Fibroblast of pulmonary artery (primary cell): ENCODE measurements at places on chromosomes 6 and 20.
A peak's percentile ranks its signal among the peaks of the same experiment; 100 is the strongest.

DNA sequence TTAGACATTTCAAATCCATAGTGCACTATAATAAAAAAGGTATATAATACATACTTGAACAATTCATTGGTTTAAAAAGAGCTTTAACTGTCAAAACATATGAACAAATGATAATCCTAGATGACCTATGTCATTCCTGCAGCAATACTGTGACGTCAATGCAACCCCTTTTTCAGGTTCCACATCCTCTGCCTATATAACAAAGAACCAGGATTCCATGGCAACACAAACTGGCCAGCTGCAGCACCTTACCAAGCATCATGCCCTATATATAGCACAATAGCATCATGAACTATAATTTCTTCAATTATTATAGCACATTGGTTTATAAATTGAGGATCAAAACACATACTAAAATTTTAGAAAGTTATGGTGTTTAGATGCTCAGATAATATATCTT, 578 bp upstream of the PTCHD4 start:
- DNase-seq: peak; percentile 31

- DNase-seq: no peak
These were observed 7.2 kb upstream of the VWA7 start for GRCh38 chr6:31784098-31784925.

DNA sequence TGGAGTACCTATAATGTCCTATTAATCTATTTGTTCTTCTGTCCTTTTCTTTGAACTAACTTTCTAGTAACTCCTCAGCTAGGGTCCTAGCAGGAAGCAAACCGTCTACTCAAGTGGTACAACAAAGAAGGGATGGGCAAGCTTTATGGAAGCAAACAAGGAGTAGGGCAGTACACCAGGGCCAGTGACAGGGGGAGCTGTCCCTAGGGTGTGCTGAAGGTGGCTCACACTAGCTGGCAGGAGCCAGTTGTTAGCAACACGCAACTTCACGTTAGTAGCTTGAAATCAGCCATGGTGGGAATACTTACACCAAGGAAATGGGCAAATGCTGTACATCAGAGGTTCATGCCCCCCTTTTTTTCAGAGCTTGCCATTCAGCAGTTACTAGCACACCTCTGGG, 74.0 kb upstream of the EYA2 start:
- DNase-seq: no peak

- DNase-seq: peak; percentile 15
These were observed 103.6 kb downstream of the COL12A1 start for GRCh38 chr6:75102301-75102700.
